ENCODE measurements at places on chromosomes 11 and 22.
A peak's percentile ranks its signal among the peaks of the same experiment; 100 is the strongest.

GRCh38 chr11:110445437-110445836 is 15.7 kb downstream of the FDX1 start:
- no peak for DNase-seq

DNA sequence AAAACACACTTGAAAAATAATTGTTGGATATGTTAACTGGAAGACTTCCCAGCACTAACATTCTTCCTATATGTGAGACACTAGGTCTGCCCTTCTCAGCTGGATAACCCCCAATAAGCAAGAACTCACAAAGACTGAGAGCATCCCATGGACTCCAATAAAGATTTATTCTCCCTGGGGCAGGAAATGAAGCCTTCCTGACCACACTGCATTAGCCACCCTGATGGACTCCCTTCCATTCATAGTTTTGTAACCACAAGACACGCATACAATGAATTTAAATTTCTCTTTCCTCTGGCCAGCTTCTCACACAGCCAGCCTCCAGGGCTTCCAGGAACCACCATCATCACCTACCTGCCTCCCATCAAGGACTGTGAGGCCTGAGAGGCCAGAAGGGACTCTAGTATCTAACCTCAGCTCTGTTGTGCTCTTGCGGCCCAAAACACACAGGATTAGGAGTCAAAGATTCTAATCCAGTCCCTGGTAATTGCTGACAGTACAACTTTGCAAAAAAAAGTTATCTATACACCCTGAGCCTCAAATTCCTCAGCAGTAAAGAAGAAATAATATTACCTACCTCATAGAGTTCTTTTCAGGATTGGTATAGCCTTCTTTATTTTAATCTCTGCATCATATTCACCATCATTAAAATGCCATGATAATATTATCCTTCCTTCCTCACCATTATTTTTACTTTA is 45.6 kb upstream of the GDPD4 start:
- peak; percentile 72 for DNase-seq

DNA sequence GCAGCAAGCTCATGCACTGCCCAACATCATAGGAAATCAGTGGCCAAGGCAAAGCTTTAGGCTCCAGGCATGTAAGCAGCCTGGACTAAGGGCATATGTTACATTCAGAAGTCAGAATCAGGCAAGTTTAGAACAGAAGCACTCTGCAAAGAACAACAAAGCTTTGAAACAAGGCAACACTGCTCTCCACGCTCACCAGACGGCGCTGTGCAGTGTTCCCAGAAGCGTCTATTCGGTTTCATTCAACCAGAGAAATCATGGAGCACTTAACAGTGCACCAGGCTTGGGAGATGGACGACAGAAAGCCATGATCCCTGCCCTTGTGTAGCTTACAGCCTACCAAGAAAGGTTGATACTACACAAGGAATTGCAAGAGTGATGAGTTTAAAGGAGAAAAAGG is 555.8 kb downstream of the BUD13 start:
- no peak for DNase-seq

DNA sequence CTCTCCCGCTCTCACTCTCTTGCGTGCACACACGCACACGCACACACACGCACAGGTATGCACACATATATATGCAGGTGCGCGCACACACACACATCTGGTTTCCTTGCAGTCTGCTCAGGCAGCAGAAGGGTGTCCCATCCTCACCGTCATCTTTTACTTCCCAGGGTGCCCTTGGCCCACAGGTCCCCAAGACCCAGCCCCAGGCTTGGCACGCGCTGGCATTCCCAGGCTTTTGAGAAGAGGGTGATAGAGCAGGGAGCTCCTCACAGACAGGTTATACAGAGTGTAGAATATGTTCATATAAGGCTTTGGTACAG is 52.0 kb upstream of the SPATA19 start:
- DNase-seq = no peak

GRCh38 chr11:68226421-68226820 is 13.3 kb upstream of the KMT5B start:
- no peak for DNase-seq

- no peak for DNase-seq
These were observed 873.6 kb downstream of the OPCML start for GRCh38 chr11:132658696-132659095.

DNA sequence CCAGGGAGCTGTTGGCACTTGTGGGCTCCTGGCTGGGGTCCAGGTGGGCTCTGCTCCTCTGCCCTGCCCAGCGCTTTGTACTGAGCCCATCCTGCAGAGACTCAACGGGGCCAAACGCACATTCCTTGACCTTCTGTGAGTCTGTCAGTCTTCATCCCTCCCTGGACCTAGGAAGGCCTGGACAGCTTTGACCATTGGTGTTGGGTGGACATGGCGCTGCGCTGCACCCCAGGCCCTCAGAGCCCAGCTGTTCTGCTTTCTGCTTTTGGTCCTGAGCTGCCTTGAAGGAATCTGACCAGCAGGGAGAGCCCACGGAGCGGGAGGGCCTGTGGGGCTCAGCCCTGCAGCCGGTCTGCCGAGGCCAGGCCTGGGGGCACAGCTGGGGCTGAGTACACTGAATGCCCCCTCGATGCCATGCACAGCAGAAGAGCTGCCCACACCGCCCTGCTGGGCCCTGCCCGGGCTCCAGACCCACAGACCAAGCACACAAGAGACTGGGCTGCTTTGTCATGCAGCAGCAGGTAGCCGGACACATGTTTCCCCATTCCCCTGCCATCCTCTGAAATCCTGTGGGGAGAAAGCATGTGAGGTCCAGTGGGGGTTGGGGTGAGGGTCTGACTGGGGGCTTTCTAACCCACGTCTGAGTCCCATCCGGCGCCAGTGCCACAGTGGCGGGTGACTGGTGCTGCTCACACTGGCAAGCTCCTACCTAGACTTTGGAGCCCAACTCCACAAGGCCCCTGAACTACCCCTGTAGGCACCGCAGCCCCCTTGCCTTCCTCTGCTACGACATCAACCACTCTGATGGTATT is 24.1 kb upstream of the CCDC188 start:
- DNase-seq = no peak

- DNase-seq = no peak
These were observed 4.8 kb upstream of the POU2F3 start for GRCh38 chr11:120235024-120235628.

GRCh38 chr11:93368022-93368421 is 37.5 kb downstream of the DEUP1 start:
- no peak for DNase-seq

GRCh38 chr11:87463486-87464102 is 425.9 kb downstream of the TMEM135 start:
- DNase-seq = no peak

GRCh38 chr11:133955945-133956421 is 785 bp downstream of the IGSF9B start:
- no peak for DNase-seq

GRCh38 chr11:16841481-16841880 is 103.0 kb downstream of the C11orf58 start:
- no peak for DNase-seq

Data from AG04450 (cell line).